M059J (cell line): ENCODE measurements at places on chromosomes 3 and 15. TPM values are rescaled to one million over a fixed set of nuclear protein-coding genes. Genes with fewer than 3 reads are reported as not detected.
A peak's percentile ranks its signal among the peaks of the same experiment; 100 is the strongest.

DNA sequence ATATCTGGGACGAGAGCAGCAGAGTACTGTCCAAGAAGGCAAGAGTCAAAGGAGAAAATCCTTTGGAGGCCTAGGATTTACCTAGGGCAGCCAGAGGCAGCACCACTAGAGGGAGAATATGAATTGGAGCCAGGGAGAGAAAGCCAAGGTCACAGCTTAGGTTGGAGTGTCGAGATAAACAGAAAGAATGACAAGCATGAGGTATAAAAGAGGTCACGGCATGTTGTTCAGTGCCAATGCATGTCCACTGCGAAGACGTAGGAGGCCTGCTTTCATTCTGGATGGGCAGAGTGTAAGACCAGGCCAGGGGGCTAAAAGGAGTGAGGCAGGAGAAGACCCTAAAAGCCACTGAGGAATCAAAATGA lies 47.2 kb downstream of the THBS1 start:
- no peak for DNase-seq

DNA sequence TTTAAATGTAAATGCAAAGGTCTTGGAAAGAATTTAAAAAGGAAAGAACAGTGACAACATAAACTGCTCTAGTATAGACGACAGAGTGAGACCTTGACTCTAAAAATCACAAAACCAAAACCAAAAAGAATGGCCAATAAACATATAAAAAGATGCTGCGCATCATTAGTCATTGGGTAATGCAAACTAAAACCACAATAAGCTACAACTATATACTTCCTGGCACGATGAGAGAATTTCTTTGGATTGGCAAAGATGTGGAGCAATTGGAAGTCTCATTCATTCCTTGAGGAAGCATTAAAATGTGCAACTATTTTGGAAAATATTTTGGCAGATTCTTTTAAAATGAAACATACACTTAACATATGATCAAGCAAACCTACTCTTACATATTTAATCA lies 98.7 kb upstream of the ZPLD1 start:
- DNase-seq: no peak

GRCh38 chr3:128993461-128994172 lies at the start of gene CFAP92:
Gene CFAP92 (minus strand): TSS chr3:128994076. CDS start chr3:128993304, 772 bp downstream.
- peak; percentile 72 for DNase-seq

- DNase-seq: no peak
Measured at GRCh38 chr3:43017004-43017403, 37.9 kb downstream of the GASK1A start.

DNA sequence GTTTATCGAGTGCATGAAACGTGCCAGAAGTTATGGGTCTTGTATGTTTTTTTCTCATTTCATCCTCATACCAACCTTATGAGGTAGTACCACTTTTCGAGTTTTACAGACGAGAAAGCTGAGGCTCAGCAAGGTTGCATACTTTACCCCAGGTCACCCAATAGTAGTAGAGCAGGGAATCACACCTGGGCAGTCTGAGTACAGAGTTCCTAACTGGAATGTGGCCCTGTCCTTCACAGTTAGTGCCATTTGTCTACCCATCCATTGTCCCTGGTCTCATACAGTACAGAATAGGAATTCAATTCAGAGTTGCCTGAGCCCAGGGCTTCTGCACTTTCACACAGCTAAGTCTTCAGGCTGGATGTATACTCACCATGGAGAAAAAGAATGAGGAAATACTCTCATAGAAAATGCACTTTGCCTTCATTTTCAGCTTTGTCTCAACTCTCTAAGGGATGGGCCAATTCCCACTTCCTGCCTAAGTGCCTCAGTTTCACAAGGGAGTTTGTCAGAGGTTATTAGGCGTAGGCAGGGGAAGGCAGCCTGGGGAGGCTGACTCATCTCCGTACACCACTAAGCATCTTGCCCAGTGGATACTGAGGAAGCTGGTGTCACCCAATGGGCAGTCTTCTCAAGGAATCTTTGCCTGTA lies 93.2 kb downstream of the TMEM212 start:
- peak; percentile 81 for DNase-seq

DNA sequence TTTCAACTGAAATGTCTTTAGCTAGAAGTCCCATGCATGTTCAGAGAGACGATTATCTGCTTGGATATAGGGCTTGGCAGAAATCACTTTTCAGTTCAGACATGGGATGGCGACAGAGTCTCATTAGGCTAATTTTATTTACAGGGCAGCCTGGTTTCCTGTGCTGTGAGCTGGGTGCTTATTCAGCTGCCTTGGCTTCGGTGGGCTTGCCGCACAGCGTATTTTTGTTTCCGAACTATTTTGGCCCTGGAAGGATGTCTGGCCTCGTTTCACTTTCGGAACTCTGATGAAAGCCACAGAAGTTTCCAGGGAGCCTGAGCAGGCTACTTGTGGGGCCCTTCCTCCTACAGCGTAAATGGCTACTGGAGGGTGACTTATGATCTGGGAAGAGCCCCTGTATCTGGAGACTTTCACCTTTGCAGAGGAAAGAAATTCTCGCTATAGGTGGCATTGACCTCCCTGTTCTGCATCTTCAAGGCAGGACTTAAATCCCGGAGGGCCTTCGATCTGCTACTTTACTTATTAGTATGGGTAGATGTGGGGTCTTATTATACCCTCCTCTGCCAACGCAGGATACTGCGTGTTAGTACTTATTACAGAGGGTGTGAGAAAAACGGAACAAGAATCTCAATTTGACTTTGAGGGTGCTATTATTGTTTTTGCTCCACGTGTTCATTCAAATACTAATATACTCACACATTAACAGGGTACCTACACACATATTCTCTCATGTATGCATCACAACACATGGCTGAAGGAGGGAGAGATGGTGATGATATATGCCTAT lies 364.0 kb upstream of the RBMS3 start:
- DNase-seq: peak; percentile 62

- peak; percentile 74 for DNase-seq
Measured at GRCh38 chr3:151156618-151157216, 46.3 kb downstream of the GPR171 start.

DNA sequence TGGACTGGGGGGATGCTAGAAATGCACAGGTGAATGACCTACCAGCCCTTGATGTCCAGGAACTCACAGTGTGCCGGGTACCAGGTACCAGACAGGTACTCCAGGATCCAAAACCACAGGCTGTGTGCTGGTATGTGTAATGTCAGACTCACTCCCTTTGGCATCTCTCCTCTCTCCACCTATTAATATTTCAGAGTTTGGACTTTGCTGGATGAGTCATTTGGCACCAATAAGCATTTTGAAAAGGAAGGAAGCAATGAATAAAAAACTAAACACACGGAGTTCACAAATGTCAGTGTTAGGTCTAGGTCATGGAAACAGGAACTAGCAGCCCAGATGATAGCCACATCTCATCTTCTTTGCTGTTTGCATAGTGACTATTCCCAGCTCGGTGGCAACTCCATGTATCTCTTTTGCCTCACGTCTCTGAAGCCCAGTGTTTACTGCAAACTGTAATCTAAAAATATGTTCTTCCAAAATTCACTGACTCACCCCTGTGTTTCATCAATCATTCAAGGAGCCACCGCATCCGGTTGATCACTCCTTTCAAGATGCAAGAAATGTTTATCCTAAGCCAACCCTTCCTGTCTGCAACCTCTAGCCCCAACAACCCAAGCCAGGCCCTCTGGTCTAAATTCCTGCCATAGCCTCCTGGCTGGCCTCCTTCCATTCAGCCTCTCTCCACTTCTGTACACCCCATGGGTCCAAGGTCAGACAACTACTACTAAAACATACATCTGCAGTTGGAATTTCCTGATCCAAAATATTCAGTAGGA lies 8.4 kb downstream of the ITGB5 start:
- peak; percentile 99 for DNase-seq

DNA sequence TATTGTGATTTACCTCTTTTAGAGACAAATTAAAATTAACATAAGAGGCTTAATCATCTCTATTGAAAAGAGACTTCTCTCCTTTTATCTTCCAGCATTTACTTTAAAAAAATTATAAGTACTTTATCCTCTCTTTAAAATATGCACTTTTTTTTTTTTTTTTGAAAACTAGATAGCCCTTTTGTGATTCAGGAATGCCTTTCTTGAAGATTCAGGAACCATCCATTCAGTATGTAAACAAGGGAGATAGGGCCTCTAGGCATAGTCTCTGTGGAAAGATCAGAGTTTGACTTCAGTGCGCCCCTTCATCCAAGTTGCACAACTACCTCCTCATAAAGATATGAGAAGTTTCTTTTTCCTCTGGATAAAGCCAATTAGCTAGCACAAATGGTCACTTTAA lies 1163.7 kb downstream of the SI start:
- DNase-seq: no peak

- no peak for DNase-seq
Measured at GRCh38 chr3:31244929-31245817, 287.6 kb upstream of the STT3B start.

GRCh38 chr3:56557831-56558170 lies 826 bp downstream of the CCDC66 start:
- no peak for DNase-seq

- DNase-seq: no peak
Measured at GRCh38 chr3:193997228-193998122, 138.5 kb upstream of the HES1 start.

DNA sequence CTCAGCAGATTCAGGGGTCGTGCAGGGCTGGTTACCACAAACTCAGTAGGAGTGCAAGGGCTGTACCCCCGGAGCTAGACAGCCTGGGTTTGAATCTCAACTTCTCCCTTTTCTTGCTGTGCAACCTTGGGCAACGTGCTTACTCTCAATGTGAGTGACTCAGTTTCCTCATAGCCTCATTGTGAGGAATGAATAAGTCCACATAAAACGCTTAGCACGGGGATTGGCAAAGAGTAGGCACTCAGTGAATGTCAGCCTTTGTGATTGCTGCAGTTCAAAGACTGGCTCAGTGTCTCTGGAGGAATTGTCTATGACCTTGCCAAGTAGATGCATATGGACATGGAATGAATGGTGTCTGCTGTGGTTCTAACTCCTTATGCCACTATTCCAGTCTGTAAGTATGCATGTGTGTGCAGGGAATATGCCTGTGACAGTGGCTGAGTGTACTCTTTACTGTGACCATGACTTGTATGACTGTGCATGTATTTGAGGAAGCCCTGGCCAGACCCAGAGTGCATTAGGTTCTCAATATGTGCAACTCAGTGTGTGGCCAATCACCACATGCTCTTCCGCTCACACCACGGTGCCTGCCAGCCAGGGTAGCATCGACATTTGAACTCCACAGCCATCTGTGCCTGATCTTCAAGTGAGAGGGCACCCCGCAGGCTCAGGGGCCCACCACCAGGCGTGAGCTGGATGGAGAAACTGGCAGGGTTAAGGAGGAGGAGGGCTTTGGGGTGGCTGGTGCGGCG lies 900 bp upstream of the HYAL3 start:
- DNase-seq: peak; percentile 29

GRCh38 chr3:173584838-173585831 lies 187.6 kb downstream of the NLGN1 start:
- DNase-seq: peak; percentile 85

DNA sequence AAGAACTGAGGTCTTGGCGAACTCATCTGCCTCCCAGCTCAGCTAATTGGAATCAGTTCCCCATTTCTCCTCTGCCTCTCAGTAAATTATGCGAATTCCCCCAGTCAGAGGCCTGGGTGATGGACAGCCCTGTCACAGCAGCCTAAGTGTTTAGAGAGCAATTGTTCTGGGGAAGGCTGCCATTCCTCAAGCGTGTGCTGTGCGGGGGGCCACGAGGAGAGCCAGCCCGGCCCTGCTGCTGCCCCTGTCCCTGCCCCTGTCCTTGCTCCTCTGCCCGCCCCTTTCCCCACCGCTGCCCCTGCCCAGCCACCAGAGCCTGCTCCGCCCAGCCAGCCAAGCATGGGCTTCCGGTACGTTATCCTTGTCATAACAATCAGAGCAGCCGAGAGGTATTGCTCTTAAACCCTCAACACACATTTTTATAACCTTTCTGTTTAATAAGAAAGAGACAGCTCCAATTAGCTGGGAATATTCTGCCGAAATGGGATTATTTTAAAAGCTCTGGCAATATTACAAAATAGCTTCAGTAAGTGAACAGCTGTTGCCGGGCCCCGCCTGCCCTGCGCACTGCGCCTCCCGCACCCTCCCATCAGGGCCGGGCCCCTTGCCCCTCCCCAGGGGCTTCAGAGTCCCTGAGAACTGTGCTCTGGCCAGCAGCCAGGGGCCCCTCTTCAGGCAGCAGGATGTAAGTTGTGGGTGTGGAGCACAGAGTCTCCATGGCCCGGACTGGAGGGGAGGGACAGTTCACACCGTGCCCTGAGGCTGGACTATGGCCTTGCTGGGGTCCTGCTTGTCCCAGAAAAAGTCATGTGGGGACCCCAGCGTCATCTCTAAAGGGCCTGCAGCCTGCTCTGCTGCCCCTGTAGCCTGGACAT lies 12.4 kb upstream of the CACNA2D2 start:
- no peak for DNase-seq

DNA sequence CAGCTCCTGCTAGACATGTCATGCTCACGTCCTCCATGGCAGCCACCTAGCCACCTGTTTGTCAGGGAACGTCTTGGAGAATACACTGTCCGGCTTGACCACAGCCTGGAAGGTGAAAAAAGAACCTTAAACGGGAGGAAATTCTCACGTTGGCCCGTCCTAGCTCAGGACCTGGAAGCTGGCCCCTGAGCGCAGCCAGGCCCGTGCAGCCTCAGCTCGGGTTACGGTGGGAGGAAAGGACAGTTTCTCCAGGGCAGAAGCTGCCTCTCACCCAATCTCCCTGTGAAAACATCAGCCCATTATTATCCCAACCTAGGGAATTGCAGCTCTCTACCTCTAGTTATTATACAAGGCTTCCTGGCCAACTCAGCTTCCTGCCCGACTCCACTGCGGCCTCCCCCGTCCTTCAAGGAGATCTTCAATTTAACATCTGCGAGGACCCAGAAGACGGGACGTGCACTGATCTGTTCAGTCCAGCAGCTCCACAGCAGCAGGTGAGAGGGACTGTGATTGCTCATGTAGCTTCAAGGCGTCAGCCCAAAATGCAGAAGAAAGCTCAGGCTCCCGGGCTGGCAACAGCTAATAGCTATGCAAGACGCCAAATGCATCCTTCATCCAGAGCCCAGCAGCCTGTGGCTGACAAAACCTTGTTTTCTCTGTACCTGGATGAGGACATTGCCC lies 84.7 kb downstream of the ADAMTS17 start:
- no peak for DNase-seq

NRROS gene
- 0.42 and 1.1 TPM in 2 replicates for total RNA-seq

EDC3 gene
- 4.7 and 9.8 TPM in 2 replicates for total RNA-seq

CP gene
- 2.7 and 3.4 TPM in 2 replicates for total RNA-seq

CILP gene
- total RNA-seq: 0.02 TPM in 1 of 2 replicates, not detected in the other

CSPG4 gene
- total RNA-seq: 3.4 and 8.2 TPM in 2 replicates

EIF4A2 gene
- 508 and 726 TPM in 2 replicates for total RNA-seq

TTC23 gene
- total RNA-seq: 34.5 and 36.4 TPM in 2 replicates
